ENCODE measurements at places on chromosomes 2 and 18. TPM values are rescaled to one million over a fixed set of nuclear protein-coding genes. Genes with fewer than 3 reads are reported as not detected.

GRCh38 chr2:120710256-120710655 is 25.4 kb upstream of the GLI2 start:
- no peaks in the 10 kb centered on the region for H3K36me3 ChIP-seq
- H3K4me1 ChIP-seq, result no peaks in the 10 kb centered on the region
- H3K4me3 ChIP-seq, result no peak overlapping the region
- no peak for DNase-seq

GRCh38 chr2:46818141-46818621 is 97.4 kb downstream of the MCFD2 start:
- no peaks in the 10 kb centered on the region for H3K36me3 ChIP-seq
- H3K4me3 ChIP-seq, result no peak overlapping the region
- H3K4me1 ChIP-seq, result no peaks in the 10 kb centered on the region
- DNase-seq, result no peak
- H3K27me3 ChIP-seq, result peaks cover 5% of the 10 kb centered on the region

DNA sequence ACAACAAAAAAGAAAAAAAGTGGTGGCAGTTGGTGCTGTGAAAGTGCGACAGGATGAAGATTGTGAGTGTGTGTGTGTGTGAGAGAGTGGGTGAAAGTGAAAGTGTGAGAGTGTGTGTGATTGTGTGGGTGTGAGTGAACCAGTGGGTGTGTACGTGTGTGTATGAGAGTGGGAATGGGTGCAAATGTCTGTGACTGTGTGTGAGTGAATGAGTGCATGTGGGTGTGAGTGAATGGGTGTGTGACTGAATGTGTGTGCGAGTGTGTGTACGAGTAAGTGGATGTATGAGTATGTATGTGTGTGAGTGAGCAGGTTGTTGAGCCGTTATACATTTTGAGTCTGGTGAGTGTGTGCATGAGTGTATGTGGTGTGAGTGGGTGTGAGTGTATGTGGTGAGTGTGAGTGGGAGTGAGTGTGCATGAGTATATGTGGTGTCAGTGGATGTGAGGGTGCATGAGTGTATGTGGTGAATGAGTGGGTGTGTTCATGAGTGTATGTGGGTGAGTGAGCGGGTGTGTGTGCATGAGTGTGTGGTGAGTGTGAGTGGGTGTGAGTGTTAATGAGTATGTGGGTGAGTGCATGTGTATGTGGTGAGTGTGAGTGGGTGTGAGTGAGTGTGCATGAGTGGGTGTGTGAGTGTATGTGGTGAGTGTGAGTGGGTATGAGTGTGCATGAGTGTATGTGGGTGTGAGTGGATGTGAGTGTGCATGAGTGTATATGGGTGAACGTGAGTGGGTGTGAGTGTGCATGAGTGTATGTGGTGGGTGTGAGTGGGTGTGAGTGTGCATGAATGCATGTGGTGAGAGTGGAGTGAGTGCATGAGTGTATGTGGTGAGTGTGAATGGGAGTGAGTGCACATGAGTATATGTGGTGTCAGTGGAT is 69.3 kb upstream of the HPCAL1 start:
- DNase-seq, result no peak
- H3K36me3 ChIP-seq, result no peaks in the 10 kb centered on the region
- H3K27me3 ChIP-seq, result no peaks in the 10 kb centered on the region
- peaks cover 4% of the 10 kb centered on the region for H3K4me1 ChIP-seq
- no peak overlapping the region for H3K4me3 ChIP-seq

The SERPINB12 gene
- not detected for total RNA-seq

The GNAL gene
- not detected for total RNA-seq

The CKAP2L gene
- 49.2 TPM for total RNA-seq

Measured in activated naive CD4-positive, alpha-beta T cell treated with anti-CD3 and anti-CD28 coated beads for 36 hours (primary cell).